ENCODE measurements at places on chromosomes 3 and 15.

- DNase-seq = no peak
These were observed 231.1 kb downstream of the NR2F2 start for GRCh38 chr15:96561593-96561992.

GRCh38 chr15:89052474-89052873 lies 35.8 kb upstream of the ABHD2 start:
- no peak for DNase-seq

GRCh38 chr3:31978553-31978952 lies 2.5 kb downstream of the OSBPL10 start:
- DNase-seq = no peak

DNA sequence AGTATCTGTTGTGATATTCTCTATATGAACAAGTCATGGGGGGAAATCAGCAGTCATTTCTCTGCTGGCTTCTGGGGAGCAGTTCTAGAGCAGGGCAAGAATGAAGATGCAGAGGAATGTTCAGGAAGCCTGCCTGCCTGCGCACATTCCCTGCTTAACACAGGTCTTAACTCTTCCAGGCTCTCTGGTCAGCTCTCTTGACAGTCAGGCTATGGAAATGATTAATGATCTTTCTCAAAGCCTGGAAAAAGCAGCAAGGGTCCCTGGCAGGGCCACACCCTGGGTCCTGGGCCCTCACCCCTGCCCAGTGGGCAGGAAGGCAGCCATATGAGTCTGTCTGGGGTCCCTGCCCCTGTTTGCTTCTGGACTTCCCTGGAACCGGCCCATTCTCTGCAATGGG lies 31.4 kb upstream of the CLK3 start:
- no peak for DNase-seq

GRCh38 chr3:27900316-27900715 lies 178.2 kb upstream of the EOMES start:
- no peak for DNase-seq

Measured in T47D (cell line).